Occipital lobe (tissue), 3 donors: ENCODE measurements at places on chromosomes 7 and 10. TPM values are rescaled to one million over a fixed set of nuclear protein-coding genes. Genes with fewer than 3 reads are reported as not detected.

CLRN3 gene
- 0.62 TPM for total RNA-seq

ACSM6 gene
- total RNA-seq = not detected

GHRHR gene
- total RNA-seq = not detected

DNA sequence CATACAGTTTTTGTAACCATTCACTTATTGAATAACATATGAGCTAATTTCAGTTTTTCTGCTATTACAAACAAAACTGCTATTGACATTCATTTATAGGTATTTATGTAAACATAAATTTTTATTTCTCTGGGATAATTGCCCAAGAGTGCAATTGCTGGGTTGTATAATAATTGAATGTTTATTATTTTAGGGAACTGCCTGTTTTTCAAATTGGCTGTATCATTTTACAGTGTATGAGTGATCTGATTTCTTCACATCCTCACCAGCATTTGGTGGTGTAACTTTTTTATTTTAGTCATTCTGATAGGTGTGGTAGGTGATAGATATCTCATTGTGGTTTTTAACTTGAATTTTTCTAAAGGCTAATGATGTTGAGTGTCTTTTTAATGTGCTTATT lies 26.4 kb downstream of the KIF11 start:
- no peak for DNase-seq

- DNase-seq = no peak
These were observed 47.7 kb downstream of the LRGUK start for GRCh38 chr7:134174795-134175261.

- no peak for DNase-seq
These were observed 209.5 kb upstream of the INHBA start for GRCh38 chr7:41912426-41912825.

DNA sequence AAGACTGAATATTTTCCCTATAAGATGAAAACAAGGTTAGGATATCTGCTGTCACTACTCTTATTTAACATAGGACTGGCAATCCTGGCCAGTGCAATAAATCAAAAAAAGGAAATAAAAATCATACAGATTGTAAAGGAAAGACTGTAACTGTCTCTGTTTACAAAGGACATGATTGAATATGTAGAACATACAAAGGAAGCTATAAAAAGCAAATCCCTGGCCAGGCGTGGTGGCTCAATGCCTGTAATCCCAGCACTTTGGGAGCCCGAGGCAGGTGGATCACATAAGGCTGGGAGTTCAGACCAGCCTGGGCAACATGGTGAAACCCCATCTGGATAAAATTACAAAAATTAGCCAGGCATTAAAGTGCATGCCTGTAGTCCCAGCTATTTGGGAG lies 15.8 kb downstream of the ZNF485 start:
- no peak for DNase-seq

- no peak for DNase-seq
These were observed 117.5 kb upstream of the UNC5B start for GRCh38 chr10:71094712-71095390.

- DNase-seq = no peak
These were observed 4.1 kb upstream of the CDK14 start for GRCh38 chr7:90592033-90592432.

- DNase-seq = no peak
These were observed 361.4 kb downstream of the EXOC4 start for GRCh38 chr7:133614251-133614650.
